ENCODE measurements at places on chromosomes 12 and 14. TPM values are rescaled to one million over a fixed set of nuclear protein-coding genes. Genes with fewer than 3 reads are reported as not detected.

Gene TMX1
- total RNA-seq = 28.0 TPM

Gene RTL1
- 8.5 TPM for total RNA-seq

Gene TMEM121
- 14.7 TPM for total RNA-seq

Gene IFNG-AS1
- 0.70 TPM for total RNA-seq

Gene AMIGO2
- 18.5 TPM for total RNA-seq
